ENCODE measurements at places on chromosomes 12 and 14. TPM values are rescaled to one million over a fixed set of nuclear protein-coding genes. Genes with fewer than 3 reads are reported as not detected.

The FNTB gene
- 15.6 TPM for total RNA-seq

- H3K27me3 ChIP-seq, result peaks cover 19% of the 10 kb centered on the region
- peaks cover 14% of the 10 kb centered on the region for H3K4me1 ChIP-seq
Observed at GRCh38 chr12:29149691-29150281, 708 bp downstream of the FAR2 start.

- H3K27me3 ChIP-seq, result peaks cover 5% of the 10 kb centered on the region
- no peak for DNase-seq
- no peak overlapping the region for H3K4me3 ChIP-seq
- peaks cover 41% of the 10 kb centered on the region for H3K4me1 ChIP-seq
- no peaks in the 10 kb centered on the region for H3K36me3 ChIP-seq
Observed at GRCh38 chr14:35412272-35413056, 7.9 kb upstream of the NFKBIA start.

DNA sequence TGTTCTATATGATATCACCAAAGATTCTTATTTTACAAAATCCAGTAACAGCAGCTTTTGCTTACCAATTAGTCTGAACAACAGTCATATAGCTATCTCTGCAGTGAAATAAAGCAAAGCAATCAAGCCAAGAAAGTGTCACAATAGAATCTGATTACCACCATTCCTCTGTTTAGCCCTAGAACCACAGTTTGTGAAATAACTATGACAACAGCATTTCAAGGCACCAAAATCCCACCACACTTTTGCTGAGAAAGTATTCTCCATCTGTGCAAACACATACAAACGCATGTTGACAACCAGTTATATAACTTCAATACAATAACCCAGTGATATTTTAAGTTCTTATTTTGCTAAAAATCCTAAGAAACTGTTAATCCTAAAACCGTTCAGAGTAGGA lies 7.4 kb downstream of the PPP1R13B start:
- no peaks in the 10 kb centered on the region for H3K36me3 ChIP-seq
- H3K27me3 ChIP-seq, result no peaks in the 10 kb centered on the region
- peaks cover 2% of the 10 kb centered on the region for H3K4me1 ChIP-seq
- no peak overlapping the region for H3K4me3 ChIP-seq
- H3K27ac ChIP-seq, result no peak overlapping the region

GRCh38 chr12:84191779-84192178 lies 720.8 kb downstream of the SLC6A15 start:
- no peak for DNase-seq
- H3K27ac ChIP-seq, result no peak overlapping the region
- H3K27me3 ChIP-seq, result no peaks in the 10 kb centered on the region
- no peak overlapping the region for H3K4me3 ChIP-seq

GRCh38 chr12:104121001-104121400 lies 17.0 kb downstream of the NFYB start:
- H3K36me3 ChIP-seq, result peaks cover 29% of the 10 kb centered on the region
- no peak overlapping the region for H3K27ac ChIP-seq
- H3K4me1 ChIP-seq, result no peaks in the 10 kb centered on the region
- no peaks in the 10 kb centered on the region for H3K27me3 ChIP-seq
- no peak for DNase-seq
- H3K4me3 ChIP-seq, result no peak overlapping the region

GRCh38 chr14:74636424-74637177 lies 24.6 kb upstream of the LTBP2 start:
- no peak for DNase-seq
- H3K4me3 ChIP-seq, result no peak overlapping the region
- H3K4me1 ChIP-seq, result no peaks in the 10 kb centered on the region
- H3K27ac ChIP-seq, result no peak overlapping the region
- H3K36me3 ChIP-seq, result no peaks in the 10 kb centered on the region

GRCh38 chr12:80709811-80710726 lies 2.6 kb downstream of the MYF6 start:
- no peak overlapping the region for H3K4me3 ChIP-seq
- no peak for DNase-seq
- H3K36me3 ChIP-seq, result peaks cover 2% of the 10 kb centered on the region
- peaks cover 5% of the 10 kb centered on the region for H3K4me1 ChIP-seq
- peaks cover 52% of the 10 kb centered on the region for H3K27me3 ChIP-seq
- no peak overlapping the region for H3K27ac ChIP-seq

GRCh38 chr12:50111395-50111692 lies 692 bp upstream of the COX14 start:
- peaks cover 11% of the 10 kb centered on the region for H3K36me3 ChIP-seq
- H3K27ac ChIP-seq, result peak overlapping the region; percentile 99
- DNase-seq, result no peak
- H3K27me3 ChIP-seq, result no peaks in the 10 kb centered on the region
- H3K4me1 ChIP-seq, result peaks cover 34% of the 10 kb centered on the region
- peak overlapping the region; percentile 100 for H3K4me3 ChIP-seq

DNA sequence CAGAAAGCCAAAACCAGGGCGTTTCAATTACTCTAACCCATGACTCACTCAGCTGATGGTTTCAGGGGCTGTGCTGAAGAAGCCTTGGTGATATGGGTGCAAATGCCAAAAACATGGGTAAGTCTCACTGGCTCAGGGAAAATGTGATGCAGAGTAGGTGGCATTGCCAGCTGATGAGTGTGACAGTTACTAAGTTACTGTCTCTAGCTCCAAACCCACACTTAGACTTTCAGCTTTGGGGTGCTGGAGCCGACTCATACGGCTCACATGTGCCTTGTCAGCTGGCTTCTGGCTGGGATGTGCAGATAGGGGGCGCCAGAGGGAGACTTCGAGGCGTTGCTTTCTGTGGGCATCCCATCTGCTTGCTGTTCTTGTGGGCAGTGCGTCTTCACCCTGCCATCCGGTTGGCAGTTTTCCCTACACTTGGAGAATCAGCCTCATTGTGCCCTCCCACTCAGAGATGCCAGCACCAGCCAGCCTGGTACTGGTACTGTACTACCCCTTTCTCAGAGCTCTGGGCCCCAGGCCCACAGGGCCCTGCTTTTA lies 11.1 kb upstream of the KRT7 start:
- no peaks in the 10 kb centered on the region for H3K36me3 ChIP-seq
- H3K27ac ChIP-seq, result no peak overlapping the region
- peak; percentile 84 for DNase-seq
- peaks cover 8% of the 10 kb centered on the region for H3K4me1 ChIP-seq

- no peak overlapping the region for H3K27ac ChIP-seq
- peaks cover 7% of the 10 kb centered on the region for H3K4me1 ChIP-seq
- H3K27me3 ChIP-seq, result peaks cover 33% of the 10 kb centered on the region
- H3K36me3 ChIP-seq, result no peaks in the 10 kb centered on the region
- H3K4me3 ChIP-seq, result no peak overlapping the region
Observed at GRCh38 chr12:131833288-131833895, 5.2 kb downstream of the MMP17 start.

DNA sequence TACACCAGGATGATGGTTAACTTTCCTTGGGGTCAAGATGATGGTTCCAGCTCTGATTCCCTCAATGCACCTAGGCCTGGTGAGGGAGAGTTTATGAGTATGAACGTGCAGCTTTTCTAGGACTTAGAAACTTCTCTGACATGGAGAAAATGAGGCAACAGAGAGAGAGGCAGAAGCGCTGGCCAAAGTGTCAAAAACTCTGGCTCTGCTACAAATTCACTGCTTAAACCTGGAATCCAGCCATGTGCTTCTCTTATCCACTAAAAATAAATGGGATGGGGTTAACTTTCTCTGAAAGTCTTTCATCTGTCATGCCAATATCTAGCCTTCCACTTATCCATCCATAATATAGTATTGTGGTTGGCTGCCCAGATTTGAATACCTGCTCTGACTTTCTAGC lies 568.7 kb downstream of the MED13L start:
- no peak overlapping the region for H3K4me3 ChIP-seq
- DNase-seq, result no peak
- peaks cover 2% of the 10 kb centered on the region for H3K27me3 ChIP-seq

- H3K4me3 ChIP-seq, result no peak overlapping the region
- H3K27ac ChIP-seq, result peak overlapping the region; percentile 92
- peaks cover 62% of the 10 kb centered on the region for H3K4me1 ChIP-seq
- H3K36me3 ChIP-seq, result peaks cover 3% of the 10 kb centered on the region
- DNase-seq, result no peak
- no peaks in the 10 kb centered on the region for H3K27me3 ChIP-seq
Observed at GRCh38 chr12:46457958-46458357, 85.4 kb upstream of the SLC38A2 start.

Measured in activated CD8-positive, alpha-beta memory T cell treated with anti-CD3 and anti-CD28 coated beads, Interleukin-2, amount 10 ng/mL, durations not matched to agents 7 days and 5 days (primary cell).